ENCODE measurements at places on chromosomes 16 and 17.

- DNase-seq, result no peak
Observed at GRCh38 chr17:1999557-2000251, 25.4 kb downstream of the RTN4RL1 start.

DNA sequence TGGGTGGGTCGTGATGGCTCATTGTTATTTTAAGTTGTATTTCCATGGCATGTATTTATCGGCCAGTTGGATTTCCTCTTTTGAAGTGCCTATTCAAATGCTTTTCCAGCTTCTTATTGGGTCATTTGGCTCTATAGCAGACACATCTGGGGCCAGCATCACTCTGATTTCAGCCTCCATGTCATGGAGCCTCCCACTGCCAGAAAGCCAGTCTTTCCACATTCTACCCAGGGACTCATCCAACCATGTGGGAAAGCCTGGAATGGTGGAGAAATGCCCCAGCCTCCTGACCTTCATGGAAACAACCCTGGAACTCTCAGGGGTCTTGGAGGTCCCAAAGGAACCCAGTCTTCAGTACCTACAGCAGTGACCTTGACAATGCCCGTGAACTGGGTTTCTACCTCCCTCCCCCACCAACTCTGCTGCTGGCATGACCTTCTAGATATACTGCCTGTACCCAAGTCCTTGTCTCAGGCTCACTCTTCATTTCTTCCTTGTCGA is 33.8 kb upstream of the ADGRG1 start:
- DNase-seq, result no peak

- no peak for DNase-seq
Observed at GRCh38 chr17:69547947-69548346, 133.4 kb downstream of the MAP2K6 start.

DNA sequence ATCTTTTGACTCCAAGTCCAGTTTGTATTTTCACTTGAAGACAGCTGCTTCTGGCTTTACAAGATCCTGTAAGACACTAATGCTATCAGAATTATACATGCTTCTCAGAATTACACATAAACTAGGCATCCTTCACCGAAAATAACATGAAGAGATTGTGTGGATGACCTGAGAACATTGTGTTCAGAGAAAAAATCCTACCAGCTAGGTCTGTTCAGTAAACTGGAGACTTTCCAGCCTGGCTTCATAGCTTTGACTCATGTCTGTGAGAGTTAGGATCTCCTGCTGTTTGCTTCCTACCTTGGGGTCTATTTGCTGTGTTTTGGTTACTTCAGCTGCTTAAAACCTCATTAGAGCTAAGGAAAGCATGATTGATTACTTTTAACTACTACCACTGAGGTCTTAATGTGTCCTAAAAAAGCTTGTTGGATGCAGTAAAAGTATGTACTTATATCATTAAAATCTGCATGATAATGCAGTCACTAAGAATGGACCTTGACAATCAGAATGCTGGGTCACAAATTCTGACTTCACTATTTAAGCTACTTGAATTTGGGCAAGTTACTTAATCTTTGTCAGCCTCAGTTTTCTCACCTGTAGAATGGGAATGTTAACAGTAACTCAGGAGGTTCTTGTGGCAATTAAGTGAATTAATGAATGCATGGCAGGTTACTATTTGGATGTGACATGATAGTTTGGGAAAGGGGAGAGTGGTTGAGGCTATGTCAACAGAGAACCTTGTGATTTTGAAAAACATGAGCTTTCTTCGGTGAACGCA is 8.0 kb upstream of the MYH13 start:
- DNase-seq, result no peak

GRCh38 chr17:1979182-1979985 is 45.8 kb downstream of the RTN4RL1 start:
- no peak for DNase-seq

GRCh38 chr16:89507214-89507833 is 879 bp upstream of the SPG7 start:
- DNase-seq, result no peak

DNA sequence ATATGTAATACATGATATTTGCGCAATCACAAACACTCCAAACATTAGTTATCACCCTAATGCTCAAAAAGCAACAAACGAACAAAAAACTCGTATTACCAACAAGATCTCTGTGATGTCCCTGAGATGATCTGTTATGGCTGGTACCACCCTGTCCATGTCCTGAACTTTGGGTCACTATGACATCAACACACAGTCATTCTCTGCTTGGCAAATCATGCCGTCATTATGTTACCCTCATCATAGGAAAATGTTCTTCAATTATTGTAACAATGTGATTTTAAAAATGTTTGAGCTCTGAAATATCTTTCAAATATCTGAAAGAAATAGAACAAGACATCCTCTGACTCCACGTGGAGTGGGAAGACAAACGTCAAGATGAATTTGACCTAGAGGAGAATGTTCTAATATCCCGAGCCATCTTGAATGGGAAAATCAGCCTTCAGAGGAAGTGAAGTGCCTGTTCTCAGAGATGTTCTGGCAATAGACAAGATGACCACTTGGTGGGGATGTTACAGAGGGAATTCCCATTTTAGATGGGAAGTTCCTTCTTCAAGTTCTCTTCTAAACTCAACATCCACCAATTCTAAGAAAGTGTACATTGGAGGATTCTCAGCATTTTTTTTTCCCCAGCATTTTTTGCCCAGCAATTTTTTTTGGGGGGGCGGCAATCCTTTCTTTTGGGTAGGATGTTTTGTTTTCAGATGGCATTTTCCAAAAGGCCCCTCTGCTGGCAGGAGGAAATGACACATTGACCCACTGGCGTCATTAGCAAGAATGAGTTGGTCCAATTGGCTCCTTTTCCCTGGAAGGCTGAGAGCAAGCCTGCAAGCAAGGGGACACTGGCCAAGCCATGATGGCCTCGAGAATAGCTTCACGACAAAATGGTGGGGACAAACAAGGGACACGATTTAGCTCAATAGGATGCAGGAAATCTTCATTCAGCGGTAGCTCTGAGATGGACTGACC is 3.7 kb upstream of the HSD17B2 start:
- DNase-seq, result peak; percentile 50

DNA sequence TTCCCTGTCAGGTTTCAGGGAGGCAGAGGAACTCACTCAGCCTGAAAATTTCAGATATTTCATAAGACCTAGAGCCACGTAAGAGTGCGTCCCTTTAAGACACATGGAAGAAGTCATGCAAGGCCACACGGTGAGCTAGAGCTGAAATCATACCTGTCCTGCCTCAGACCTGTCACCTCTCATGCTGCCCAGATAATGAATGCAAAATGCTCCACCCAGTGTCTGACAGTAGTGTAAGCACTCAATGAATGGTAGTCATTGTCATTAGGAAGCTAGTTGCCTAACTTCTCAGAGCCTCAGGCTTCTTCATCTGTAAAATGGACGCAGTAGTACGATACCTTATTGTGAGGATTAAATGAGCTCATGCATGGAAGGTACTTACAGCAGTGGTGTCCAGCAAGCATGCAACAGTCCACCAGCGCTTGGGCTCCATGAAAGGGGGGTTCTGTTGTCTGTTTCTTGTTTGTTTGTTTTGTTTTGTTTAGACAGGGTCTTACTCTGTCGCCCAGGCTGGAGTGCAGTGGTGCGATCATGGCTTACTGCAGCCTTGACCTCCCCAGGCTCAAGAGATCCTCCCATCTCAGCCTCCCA is 60.7 kb downstream of the WSB1 start:
- DNase-seq, result no peak

DNA sequence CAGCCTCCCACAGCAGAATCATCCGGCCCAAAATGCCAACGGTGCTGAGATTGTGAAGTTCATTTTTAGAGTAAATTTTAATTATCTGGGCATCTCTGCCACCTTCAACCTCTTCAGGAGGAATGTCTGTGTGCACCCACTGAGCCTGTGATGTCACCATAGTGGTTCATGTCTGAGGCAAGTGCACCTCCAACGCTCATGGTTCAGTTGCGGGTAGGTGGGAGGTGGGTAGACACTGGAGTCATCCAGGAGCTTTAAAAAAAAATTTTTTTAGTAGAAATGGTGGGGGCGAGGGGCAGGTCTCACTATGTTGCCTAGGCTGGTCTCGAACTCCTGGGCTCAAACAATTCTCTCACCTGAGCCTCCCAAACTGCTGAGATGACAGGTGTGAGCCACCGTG is 1.9 kb downstream of the FLYWCH1 start:
- no peak for DNase-seq

- DNase-seq, result no peak
Observed at GRCh38 chr17:76578376-76578775, 7.3 kb downstream of the ST6GALNAC2 start.

- no peak for DNase-seq
Observed at GRCh38 chr16:54344646-54345630, 58.4 kb upstream of the IRX3 start.

GRCh38 chr16:181565-182021 is 1.3 kb downstream of the HBQ1 start:
- no peak for DNase-seq

- no peak for DNase-seq
Observed at GRCh38 chr17:46147296-46147695, 45.9 kb downstream of the KANSL1 start.

DNA sequence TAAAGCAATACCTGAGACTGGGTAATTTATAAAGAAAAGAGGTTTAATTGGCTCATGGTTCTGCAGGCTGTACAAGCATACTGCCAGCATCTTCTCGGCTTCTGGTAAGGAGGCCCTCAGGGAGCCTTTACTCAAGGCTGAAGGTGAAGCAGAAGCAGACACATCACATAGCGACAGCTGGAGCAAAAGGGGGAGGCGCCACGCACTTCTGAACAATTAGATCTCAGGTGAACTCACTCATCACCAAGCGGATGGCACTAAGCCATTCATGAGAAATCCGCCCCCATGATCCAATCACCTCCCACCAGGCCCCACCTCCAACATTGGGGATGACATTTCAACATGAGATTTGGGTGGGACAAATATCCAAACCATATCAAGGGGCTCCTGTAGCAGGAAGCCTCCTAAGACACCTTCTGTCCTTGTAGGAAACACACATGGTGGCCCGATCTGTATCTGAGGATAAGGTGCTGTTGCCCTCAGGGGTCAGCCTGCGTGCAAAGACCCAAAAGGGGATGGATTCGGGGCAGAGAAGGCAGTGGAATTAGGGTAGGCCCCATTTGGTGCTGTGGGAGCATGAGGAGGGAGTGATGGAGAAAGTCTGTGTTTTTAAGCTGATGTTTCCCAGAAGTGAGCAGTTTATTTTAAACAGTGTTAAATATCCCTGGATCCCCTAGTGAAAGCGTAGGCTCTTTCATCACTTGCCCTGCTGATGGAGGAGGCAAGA is 23.0 kb downstream of the IL21R start:
- DNase-seq, result no peak

Data from brain microvascular endothelial cell (primary cell).